ENCODE measurements at places on chromosomes 13 and 19.

DNA sequence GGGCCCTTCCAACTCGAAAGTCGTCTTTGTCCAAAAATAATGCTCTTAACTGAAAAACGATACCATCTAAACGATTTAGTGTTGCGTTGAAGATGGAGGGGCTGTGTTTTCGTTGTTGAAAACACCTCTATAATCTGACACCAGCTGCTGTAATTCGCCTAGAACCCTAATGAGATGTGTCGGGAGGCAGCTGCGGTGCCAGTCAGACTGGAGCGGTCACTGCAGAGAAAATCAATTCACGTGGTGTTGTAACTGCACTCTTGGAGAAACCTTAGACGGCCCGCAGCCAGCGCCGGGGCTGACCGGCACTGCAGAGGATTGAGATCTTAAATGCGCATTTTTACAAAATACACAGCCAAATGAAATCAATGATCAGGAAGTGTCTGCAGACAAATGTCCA, 339.1 kb downstream of the ZNF536 start:
- no peak for DNase-seq

DNA sequence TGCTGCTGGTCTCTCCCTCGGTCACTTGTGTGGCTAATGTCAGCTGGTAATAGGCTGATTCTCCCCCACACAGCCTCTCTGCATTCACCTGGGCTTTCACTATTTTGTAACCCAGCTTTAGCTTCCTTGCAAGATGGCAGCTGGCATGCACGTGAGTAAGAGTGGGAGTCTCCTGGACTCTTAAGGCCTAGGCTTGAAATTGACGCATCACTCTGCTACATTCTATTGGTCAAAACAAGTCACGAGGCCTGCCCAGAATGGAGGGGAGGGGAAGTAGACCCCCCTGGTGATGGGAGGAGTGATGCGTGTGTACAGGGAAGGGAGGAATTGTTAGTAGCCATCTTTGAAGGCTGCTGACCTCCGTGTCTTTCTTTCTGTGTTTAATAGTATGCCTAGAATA, 24.9 kb upstream of the PNMA8B start:
- no peak for DNase-seq

DNA sequence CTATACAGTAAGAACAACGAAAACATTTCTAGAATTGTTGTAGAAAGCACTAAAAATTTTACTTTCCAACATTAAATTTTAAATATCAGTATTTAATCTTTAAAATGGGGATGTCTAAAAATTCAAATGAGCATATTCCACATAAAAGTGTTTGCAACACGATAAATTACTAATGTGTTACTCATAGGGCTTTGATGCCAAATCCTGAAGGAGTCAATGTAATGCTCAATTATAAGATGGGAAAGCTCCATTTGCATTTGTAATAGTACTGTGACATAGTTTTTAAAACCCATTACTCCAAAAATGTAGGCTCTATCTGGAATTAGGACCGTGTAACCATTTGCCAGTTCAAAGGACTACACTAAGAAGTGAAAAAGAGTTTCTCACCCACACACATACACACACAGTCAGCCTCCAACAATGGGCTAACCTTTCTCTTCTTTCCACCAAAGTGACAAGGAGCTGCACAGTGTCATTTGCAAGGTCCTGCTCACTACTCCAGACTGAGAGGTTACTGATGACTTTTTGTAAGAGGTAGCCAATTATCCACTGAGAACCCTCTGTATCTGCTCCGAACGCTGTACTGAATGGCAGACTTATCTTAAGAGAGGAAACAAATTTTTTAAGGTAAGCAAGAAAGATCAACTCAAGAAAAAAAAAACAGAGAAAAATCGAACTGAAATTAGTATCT, 26.1 kb upstream of the EEF1AKMT1 start:
- DNase-seq: no peak

DNA sequence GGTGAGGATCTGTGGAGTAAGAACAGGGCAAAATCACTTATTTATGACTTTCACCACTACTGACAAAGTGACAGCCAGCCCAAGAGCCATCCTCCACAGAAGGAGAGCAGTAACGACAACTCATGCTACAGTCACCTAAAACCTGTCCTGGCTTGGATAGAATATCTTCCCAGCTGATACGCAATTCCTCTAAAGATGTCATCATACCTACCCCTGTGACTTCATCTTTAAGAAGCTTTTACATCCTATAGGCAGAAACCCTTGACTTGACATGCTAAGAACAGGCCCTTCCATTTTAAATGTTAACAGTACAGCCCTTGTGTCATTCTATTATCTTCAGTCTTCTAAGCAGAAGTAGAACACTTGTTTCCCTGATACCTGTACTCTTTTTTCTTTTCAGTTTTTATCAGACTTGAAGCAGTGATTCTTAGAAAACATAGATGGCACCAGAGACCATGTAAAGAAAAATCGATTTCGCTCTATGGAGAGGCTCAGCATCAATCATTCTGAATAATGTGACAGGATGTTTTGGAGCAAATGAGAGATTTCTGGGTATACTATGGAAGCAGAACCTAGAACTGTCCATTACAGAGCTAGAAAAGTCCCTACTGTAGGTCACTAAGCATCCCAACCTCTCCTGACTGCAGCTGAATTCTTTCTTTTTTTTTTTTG, 20.1 kb downstream of the STOML3 start:
- DNase-seq: no peak

DNA sequence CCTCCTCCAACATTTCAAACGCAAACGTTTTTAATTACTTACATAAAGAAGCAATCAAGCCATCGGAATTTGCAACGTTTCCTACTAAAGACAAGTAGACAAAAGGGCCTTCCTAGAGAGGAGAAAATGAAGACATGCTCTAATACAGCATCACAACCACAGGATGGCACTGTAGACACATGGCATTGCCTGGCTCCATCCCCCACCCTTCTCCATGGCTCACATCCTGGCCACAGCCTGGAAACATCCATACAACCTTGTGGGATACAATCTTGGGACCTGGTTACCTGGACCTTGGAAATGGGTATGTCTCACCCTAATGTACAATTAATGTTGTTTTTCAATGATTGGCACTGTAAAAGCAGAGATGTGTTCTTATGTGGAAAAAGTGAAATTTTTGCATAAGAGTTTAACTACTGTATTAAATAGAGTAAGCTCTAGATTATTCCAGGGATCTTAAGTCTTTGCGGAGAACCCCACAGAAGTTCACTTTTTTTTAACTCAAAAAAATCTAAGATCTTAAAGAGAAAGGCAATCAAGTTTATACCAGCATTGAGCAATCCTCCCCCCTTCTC, 21.5 kb downstream of the EBPL start:
- peak; percentile 41 for DNase-seq

DNA sequence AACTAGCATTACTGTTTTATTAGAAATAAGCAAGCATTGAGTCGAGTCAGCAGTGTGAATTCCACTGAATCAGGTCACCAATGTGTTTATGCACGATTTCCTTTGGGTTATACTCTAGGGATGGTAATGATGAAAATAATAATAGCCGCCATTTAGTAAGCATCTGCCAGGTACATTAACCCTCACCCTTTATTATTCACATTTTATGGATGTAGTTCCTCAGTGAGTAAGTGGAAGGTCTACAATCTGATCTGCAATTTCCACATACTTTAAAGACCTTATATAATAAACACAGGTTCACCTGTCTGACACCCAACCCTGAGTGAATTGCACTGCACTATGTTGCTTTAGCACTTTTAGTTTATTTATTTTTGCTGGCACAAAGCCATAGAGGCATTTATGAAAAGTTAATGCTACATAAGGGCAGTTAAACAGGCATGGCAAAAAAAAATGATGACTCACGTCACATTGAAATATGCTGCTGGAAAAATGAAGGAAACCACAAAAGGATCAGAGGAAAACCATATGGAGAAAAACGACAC, 122.4 kb downstream of the TRPC4 start:
- DNase-seq: no peak

DNA sequence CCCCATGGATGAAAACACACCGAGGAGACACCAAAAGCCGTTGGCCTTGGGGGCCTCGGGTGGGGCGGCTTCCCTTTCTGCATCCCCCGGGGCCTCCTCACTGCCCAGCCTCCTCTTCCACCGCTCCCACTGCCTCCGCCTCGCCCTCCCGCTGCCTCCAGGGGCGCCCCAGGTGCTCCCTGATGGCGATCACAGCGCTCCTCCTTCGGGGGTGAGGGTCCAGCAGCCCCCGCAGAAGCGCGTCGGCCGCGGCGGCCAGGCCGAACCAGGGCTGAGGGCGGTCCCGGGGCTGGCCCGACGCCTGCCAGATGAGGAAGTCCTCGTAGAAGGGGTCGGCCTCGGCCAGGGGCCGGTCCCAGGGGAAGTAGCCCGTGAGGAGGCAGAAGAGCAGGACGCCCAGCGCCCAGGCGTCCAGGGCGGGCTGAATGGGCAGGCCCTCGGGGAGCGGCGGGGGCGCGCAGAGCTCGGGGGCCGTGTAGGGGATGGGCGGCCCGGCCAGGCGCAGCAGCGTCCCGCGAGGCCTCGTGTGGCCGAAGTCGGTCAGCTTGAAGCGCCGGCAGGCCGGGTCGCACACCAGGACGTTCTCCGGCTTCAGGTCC, 7.2 kb downstream of the SBK2 start:
- no peak for DNase-seq

GRCh38 chr13:109148243-109148642, 518.8 kb downstream of the MYO16 start:
- no peak for DNase-seq

DNA sequence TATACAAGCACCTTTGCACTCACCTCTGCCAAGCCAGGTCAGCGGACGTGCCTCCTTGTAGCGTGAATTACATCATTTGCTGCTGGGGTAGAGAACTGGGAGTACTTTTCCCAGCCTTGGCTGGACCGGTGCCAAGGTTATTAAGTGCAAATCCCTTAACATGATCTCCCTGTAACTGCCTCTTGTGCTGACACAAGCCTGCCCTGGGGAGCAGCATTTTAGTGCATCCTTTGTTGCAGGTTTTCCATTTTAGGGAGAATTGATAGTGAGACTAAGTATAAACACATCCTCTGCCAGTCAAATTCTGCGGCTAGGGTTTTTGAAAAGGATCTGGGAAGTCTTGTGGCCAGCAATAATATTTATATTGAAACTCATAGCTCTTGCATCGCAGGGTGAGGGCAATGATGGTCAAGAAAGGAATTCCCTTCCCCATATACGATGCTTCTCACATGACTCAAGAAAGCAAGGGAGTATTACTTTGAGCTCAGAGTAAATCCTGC, 32.7 kb upstream of the DCLK1 start:
- no peak for DNase-seq

DNA sequence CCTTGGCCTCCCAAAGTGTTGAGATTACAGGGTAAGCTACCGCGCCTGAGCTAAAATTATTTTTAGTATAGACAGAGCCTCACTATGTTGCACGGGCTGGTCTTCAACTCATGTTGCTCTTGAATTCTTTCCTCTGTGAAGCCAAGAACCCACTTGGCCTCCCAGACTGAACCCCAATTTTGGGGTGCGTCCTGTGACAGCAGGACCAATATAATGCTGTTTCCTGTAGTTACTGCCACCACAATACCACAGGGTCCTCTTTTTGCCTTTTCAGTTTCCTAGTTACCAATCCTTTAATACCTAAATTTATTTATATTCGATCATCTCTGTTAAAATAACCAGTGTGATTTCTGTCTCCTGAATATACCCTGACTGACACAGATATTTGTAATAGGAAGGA, 32.9 kb downstream of the TSKS start:
- DNase-seq: no peak

- no peak for DNase-seq
Observed at GRCh38 chr13:36883824-36884223, 36.2 kb downstream of the SMAD9 start.

DNA sequence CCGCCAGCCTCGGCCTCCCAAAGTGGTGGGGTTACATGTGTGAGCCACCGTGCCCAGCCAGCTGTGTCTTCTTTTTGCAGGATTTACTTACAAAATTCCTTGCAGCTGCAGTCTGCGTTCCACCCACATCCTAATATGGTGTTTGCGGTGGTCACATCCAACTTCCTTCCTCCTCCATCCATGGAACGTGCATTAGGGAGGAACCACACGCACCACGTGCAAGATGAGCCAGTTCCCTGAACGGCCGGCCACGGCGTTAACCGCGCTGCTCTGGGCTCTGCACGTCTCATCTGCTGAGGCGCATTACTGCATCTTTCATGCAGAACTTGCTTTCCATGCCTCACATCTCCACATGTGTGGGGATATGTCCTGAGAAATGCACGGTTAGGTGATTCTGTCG, 13.0 kb upstream of the SIGLEC11 start:
- DNase-seq: no peak

DNA sequence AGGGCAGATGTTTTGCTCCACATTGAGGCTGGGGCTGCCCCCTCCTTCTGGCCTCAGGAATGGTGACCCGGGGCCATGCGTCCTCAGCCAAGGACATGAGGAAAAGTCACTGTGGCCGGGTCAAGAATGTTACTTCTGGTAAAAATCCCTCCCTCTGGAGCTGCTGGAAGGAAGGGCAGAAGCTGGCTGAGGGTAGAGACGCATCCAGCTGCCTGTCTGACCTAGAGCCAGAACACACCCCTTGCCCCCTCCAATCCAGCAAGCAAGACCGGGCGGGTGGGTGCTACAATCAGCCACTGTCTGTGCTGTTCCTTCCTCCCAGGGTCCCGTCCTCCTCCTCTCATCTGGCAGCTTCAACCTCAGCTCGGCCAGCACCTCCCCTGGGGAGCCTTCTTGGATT, 59.0 kb downstream of the PTPRS start:
- no peak for DNase-seq

DNA sequence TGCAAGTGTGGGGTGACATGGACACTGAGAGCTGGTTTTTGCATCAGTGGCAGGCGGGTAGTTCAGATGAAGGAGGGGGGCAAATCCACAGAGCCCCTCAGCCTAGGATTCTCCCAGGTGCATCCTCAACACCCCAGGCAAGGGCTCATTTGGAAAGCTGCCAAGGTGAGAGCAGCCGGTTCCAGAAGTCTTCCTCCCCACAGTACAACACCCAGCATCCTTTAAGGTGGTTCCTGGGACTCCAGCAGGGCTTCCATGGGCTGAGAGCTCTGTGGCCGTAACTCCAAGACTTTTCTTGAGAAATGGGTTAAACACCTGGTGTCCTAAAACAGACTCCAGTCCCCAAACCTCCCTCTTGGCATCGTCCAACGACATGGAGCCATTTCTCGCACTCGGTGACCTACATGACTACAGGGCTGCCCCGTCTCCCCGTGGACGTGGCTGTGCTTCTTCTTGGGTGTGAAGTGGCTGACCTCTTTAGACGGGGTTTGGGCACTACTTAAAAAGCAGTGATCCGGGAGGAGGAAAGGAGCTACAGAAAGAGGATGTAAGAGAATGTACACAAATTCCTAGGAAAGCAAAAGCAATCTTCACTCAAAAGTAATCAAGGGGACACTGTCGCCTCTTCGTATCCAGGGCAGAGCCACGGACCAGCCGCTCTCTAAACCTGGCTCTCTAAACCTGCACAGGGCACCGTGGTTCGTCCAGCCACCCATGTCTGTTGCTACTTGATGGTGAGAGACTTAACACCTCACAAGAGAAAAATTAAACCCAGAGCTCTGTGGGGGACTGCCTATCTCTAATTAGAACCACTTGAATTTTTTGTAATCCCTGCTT, 25.5 kb downstream of the RANBP3 start:
- DNase-seq: no peak

DNA sequence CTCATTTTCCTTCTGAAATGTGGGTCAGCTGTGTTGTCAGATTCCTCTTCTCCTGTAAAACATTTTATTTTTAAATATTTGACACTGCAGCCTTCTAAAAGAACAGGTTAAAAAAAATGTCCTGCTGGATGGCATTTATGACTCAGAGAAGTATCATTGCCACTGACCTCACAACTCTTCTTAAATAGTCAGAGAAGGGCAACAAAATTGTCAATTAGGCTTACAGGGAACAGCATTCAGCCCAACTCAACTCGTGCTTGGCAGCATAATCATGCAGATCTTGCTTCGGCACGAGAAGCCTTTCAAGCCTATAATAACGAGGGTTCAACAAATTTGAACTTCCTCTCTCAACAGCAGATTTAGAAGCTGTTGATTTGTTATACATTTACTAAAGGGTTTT, 296.7 kb upstream of the DACH1 start:
- DNase-seq: peak; percentile 8

All from neuronal stem cell (in vitro differentiated cells).